ENCODE measurements at places on chromosomes 12 and 14.

DNA sequence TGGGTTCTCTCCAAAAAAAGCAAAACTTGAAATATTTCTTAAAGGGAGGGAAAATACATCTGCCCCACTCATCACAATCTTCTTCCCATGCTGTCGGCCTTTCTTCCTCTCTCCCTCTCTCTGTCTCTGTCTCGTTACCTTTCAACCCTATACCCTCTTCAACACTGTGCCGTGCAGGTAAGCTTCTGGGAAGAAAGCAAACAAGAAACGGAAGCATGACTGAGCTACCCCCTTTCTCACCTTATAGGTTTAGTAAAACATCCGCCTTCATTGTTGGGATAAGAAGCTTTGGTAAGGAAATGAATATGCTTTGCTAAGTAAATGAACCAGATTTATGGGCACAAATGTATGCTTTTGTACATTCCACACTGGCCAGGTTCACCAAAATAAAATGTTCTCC lies 63.0 kb downstream of the TMEM30B start:
- no peak for DNase-seq

DNA sequence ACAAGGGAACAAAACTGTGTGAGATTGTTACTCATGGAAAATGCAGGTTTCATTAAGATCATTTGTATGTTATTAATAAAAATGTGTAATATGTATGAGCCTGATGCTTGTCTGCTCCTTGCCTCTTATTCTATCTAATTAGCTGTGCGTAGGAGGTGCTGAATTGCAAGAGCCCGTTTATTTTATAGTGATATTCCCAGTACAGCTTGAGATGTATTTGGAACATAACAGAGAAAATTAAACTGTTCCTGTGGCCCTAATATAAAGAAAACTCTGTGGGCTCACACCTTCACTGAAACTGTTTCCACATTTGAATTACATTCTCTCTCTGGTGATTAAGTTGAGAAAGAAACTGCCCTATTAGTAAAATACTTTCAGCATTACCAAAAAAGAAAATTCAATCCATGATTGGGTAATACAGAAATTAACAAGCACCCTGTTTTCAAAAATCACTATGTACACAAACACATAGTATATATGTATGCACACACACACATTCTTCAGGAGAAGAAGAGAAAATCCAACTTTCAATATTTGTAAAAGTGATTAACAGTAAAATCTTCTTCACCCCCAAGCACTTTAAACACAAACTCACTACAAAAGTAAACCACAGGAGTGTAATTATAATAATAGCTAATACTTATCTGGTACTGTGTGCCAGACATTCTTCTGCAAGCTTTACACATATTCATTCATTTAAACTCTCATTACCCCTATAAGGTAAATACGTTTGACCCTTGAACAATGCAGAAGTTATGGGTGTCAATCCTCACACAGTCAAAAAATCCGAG lies 233.2 kb downstream of the PHLDA1 start:
- no peak for DNase-seq

- no peak for DNase-seq
These were observed 15.2 kb downstream of the RFX4 start for GRCh38 chr12:106598003-106598402.

DNA sequence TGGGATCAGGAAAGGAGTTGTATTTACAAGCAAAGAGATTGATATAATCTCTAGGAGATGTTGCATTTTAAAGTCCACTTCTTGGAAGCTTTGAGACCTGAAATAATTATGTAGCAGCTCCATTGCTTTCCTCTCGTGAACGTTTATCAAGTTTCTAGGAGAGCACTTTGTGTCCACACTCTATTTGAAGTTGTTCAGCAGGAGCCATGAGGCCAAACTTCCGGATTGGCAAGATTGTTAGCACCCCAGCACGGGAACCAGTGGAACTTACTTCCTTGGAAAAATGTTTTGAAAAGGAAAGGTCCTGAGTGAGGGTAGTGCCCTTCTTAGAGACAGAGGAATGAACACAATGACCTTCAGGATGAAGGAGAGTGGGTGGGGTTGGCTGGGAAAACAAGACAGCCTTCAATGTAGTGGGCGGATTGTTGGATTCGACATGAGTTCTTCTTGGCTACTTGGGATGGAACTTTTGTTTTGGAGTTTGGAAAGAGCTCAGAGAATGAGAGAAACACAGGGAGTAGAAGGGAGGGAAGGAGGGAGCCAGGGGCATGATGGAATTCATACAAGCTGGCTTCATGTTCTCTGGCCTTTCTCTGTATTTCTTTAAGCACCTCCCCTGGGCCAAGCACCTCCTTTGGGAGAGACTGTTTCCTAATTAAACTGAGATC lies 23.8 kb upstream of the CISTR start:
- DNase-seq = no peak

DNA sequence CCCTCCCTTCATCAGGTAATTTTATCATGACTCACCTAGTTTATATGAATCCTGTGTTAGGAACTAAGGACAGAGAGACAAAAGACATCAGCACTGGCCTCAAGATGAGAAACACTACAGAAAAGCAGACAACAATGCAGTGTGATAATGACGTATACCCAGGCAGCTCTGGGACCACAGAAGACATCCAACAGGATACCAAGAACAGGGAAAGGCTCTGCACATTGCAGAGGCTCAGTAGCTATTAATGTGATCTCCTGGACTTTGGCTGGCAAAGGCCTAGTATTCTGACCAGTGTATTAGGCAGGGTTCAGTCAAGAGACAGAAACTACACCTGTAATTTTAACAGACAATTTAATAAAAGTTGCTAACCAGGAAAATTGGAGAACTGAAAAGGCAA lies 39.7 kb downstream of the CDK17 start:
- DNase-seq = no peak

DNA sequence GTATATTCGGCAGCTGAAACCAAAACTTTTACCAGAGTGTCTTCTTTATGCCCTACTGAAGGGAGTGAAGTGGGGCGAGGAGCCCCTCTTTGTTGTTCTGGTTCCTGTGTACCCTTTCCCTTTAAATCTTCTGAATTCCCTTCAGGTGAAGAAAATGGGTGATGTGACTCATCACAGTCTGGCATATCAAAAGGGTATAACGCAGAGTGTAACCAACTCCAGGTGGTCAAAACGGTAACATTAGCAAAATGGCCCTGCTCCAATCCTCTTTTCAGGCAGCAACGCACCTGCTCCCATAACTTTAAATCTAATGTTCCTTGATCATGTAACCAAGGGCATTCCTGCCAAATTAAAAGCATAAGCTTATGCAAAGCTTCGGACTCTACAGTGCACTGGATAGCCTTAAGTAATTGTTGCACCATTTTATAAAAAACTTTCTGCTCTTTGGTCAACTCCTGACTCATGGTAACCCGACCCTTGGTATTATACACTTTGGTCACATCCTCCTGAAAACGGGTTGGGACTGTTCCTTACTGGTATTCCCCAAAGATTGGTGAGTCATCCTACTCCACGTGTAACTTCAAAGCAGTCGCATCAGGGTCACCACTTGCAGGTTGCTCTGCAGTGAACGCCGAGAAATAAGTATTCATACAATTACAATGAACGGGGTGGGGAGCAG lies 83.1 kb downstream of the KCNMB4 start:
- no peak for DNase-seq

GRCh38 chr12:30570211-30570890 lies 125.3 kb downstream of the IPO8 start:
- no peak for DNase-seq

GRCh38 chr12:64088431-64089349 lies 133.4 kb downstream of the KICS2 start:
- no peak for DNase-seq

DNA sequence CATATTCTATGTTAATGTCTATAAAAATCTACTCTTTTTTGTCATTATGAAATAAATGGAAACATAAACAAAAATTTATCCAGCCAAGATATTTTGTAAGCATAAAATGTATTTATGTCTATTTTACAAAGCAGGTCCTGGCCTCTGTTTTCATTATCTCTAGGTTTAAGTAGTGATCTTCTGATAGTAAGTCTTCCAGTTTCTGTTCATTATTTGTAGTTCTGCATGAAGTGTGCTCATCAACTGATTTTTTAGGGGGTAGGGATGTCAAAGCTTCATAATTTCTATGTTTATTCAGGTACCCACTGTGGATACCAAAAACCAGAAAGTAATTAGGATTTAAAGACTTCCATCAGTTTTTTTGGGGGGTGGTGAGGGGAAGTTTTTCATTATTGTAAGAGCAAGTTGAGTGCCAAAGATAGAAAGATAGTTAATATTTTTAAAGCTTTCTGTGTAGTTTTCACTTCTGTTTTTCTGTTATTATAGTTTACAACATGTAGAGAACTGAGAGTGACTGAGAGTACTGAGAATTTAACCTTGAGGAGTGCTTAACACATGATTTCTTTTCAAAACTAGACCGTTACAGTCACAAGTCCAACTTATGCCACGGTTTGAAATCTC lies 30.6 kb upstream of the LMO3 start:
- no peak for DNase-seq

- no peak for DNase-seq
These were observed 6.9 kb downstream of the FAM186B start for GRCh38 chr12:49598527-49598926.

- DNase-seq = no peak
These were observed at the start of gene CD4 for GRCh38 chr12:6788972-6789924. Gene CD4, plus strand, starts transcription at chr12:6789528. Its CDS starts 10,611 bp downstream, at chr12:6800139.

DNA sequence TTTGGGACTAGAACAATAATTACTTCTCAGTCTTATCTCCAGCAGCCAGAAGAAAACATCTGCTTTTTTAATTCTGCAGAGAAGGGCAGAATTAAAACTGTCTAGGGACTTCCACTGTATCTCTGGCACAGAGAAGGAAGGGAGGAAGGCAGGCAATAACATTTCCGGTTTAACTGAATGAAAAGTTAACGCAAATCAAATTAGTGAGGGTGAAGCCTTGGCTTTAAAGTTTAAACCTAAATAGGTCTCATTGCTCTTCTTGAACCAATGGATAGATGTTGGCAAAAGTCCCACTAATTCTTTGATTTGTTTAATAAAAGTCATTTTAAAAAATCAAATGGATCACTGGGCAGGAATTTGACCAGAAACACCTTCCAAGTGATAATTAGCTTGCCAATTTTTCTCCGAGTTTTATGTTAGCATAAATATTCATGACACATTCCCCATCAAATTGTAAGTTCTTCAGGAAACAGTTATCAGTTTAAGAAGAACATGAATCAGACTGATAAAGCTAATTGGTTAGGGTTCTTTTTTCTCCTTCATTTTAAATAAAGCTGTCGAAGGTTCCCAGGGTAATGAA lies 181.9 kb downstream of the SLC15A5 start:
- no peak for DNase-seq

DNA sequence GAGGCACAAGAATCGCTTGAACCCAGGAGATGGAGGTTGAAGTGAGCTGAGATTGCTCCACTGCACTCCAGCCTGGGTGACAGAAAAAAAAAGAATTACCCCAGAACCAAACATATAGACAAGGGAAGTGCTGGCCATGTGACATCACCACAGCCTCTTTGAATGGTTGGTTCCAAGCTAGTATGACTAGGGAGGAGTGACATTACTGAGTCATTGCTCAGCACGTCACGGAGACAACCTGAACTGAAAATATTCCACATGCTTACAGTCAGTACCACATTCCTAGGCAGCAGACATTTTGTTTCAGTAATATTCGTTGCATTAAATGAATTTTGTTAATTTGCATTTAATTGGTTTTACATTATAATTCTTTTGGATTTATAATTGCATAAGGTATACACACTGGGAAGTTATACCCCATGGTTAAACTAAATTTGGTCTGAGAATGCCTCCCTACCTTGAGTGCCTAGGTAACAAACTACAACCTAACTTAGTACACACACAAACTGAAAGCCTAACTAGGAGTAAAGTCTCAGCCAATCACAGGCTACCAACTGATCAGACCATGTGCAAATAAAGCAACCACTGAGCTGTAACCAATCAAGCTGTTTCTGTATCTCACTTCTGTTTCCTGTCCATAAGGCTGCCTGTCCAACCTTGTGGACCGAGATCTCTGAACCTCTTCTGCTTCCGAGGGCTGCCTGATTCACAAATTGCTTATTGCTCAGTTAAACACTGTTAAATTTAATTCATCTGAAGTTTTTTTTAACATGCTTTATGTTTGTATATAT lies 164.4 kb downstream of the CAND1 start:
- no peak for DNase-seq

- no peak for DNase-seq
These were observed 436 bp downstream of the ASB2 start for GRCh38 chr14:93975791-93976476.

- DNase-seq = no peak
These were observed 12.2 kb downstream of the RIMBP2 start for GRCh38 chr12:130703733-130704375.

GRCh38 chr14:43687921-43688320 lies 819.2 kb downstream of the FSCB start:
- no peak for DNase-seq

GRCh38 chr14:49687942-49688700 lies at the start of gene POLE2:
Gene POLE2, minus strand, starts transcription at chr14:49688214. Its CDS starts 11 bp downstream, at chr14:49688203.
- no peak for DNase-seq

- no peak for DNase-seq
These were observed 9.9 kb downstream of the SERPINA10 start for GRCh38 chr14:94282991-94283723.

DNA sequence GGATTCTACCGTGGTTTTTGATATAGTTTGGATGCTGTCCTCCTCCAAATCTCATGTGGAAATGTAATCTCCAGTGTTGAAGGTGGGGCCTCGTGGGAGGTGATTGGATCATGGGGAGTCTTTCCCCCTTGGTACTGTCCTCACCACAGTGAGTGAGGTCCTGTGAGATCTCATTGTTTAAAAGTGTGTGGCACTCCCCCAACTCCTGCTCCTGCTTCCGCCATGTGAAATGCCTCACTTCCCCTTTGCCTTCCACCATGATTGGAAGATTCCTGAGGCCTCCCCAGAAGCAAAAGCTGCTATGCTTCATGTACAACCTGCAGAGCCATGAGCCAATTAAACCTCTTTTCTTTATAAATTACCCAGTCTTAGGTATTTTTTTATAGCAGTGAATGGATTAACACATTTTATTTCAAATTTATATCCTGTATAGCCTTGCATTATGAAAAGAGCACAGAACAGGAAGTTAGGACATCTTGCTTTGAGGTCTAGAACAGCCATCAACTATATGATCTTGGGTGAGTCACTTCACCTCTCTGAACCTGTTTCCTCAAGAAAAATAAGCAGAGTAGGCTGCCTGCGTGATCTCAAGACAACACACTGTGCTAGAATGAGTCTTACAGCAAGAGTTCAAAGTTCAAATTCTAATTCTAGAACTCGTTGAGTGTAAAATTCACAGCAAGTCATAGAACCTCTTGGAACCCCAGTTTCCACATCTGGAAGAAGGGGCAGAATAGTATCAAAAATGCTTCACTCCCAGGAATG lies 160.9 kb upstream of the EEA1 start:
- no peak for DNase-seq

Data from left renal pelvis (tissue), 4 donors.